Small intestine (tissue), 16 donors: ENCODE measurements at places on chromosomes 4 and X.

DNA sequence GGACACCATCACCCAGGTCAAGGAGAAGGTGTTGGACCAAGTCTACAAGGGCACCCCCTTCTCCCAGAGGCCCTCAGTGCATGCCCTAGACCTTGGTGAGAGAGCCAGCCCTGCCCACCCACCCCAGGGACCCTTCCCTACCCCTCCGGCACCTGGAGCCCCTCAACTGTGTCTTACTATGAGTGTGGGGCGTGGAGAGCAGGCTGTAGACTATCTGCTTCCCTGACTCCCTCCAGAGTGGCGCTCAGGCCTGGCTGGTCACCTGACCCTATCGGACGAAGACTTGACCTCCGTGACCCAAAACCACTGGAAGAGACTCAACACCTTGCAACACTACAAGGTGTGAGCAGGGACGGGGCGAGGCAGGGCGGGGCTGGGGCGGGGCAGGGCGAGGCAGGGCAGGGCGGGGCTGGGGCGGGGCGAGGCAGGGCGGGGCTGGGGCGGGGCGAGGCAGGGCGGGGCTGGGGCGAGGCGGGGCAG is 4.7 kb upstream of the SRPK3 start:
- no peak overlapping the region for H3K27ac ChIP-seq
- DNase-seq: no peak
- H3K4me1 ChIP-seq: no peaks in the 10 kb centered on the region
- no peaks in the 10 kb centered on the region for H3K36me3 ChIP-seq
- no peaks in the 10 kb centered on the region for H3K27me3 ChIP-seq

DNA sequence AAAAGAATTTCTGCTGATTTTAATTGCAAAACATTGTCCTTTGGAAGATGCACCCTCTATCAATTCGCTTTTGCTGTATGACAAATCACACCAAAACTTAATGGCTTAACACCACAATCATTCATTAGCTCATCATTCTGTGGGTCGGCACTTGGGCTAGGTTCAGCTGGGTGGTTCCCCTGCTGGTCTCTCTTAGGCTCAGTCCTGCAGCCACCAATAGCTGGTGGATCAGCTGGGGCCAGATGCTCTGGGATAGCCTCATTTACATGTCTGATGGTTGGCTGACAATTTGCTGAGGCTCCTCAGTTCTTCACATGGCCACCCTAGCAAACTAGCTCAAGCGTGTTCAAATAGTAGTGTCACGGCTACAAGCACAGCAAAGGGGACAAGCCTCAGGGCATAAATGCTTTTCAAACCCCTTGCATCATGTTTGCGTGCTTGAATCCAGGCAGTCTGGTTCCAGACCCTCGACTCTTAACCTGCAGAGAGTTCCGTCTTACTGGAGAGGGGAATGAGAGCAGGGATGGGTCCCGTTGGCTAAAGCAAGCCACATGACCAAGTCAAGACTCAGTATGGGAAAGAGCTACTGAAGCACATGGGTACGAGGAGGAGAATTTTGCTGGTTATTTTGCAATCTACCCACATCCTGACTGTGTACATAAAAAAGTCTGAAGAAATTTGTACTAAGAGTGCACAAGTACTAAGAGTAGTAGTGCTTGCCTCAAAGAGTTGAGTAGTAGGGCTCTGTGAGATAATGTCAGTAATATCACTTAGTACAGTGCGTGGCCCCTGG is 7.5 kb upstream of the ACSL1 start:
- no peak for DNase-seq
- H3K27me3 ChIP-seq: no peaks in the 10 kb centered on the region
- H3K27ac ChIP-seq: no peak overlapping the region

- no peak for DNase-seq
- H3K4me3 ChIP-seq: no peak overlapping the region
- no peak overlapping the region for H3K27ac ChIP-seq
- H3K4me1 ChIP-seq: no peaks in the 10 kb centered on the region
- H3K27me3 ChIP-seq: no peaks in the 10 kb centered on the region
Observed at GRCh38 chr4:2834001-2834921, 9.4 kb upstream of the ADD1 start.

DNA sequence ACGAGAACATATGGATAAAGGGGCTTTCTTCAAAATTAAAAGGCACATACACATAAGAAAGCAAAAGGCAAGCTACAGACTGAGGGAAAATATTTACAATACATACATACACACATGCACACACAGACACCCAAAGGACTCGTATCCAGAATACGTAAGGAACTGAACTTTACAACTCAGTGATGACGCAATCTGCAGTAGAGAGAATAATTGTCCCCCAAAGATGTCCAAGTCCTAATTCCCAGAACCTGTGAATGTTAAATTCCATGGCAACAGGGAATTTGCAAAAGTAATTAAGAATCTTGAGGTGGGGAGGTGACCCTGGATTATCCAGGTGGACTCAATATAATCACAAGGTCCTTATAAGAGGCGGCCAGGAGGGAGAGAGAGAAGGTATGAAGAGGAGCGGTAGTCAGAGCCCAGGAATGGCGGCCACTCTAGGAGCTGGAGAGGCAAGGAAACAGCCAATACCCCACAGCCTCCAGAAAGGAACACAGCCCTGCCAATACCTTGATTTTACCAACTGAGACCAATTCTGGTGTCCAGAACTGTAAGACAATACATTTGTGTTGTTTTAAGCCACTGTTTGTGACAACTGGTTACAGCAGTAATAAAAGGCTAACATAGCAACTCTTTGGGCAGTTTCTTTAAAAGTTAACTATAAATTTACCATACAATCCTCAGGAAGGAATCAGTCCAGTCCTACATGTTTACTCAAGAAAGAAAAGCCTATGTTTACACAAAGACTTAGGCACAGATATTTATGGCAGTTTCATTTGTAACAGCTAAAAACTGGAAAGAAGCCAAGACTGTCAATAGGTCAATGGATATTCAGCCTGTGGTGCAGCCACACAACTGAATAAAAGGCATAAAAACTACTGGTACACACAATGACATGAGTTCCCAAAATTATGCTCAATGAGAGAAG is 27.3 kb upstream of the STS start:
- DNase-seq: peak; percentile 69
- no peaks in the 10 kb centered on the region for H3K36me3 ChIP-seq
- H3K27ac ChIP-seq: peak overlapping the region; percentile 37

DNA sequence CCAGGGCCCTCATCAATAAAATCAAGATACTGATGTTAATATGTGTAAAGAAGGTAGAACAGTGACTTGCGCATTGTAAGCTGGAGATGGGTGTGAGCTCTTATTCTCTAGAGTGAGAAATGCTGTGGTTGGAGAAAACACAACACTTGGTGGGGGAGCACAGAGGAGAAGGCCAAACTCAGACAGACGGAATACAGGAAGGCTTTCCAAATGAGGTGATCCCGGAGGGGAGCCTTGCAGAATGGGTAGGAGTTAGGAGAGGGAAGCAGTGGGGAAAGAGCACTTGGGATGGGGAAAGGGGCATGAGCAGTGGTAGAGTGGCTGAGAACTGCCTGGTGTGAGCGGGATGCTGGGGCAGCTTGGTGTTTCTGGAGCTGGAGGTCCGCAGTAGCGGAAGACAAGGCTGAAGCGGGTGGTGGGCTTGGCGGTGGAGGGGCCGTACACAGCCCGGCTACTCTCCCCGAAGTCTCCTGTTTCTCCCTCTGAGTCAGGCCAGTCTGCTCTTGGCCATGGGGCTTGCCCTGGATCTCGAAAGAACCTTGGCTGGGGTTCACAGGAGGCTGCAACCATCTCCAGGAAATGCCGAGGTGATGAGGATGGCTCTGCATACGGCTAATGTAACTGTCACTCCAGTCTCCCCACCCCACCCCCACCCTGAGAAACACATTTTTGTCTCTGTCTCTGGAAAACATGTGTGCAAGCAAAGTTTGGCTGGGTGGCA is 11.3 kb upstream of the PLAC1 start:
- no peaks in the 10 kb centered on the region for H3K36me3 ChIP-seq
- no peak for DNase-seq
- no peaks in the 10 kb centered on the region for H3K27me3 ChIP-seq
- H3K27ac ChIP-seq: no peak overlapping the region

- H3K4me3 ChIP-seq: no peak overlapping the region
- DNase-seq: peak; percentile 30
- H3K4me1 ChIP-seq: no peaks in the 10 kb centered on the region
- H3K36me3 ChIP-seq: no peaks in the 10 kb centered on the region
- H3K27ac ChIP-seq: no peak overlapping the region
Observed at GRCh38 chr4:149961876-149962597, 116.2 kb upstream of the DCLK2 start.

DNA sequence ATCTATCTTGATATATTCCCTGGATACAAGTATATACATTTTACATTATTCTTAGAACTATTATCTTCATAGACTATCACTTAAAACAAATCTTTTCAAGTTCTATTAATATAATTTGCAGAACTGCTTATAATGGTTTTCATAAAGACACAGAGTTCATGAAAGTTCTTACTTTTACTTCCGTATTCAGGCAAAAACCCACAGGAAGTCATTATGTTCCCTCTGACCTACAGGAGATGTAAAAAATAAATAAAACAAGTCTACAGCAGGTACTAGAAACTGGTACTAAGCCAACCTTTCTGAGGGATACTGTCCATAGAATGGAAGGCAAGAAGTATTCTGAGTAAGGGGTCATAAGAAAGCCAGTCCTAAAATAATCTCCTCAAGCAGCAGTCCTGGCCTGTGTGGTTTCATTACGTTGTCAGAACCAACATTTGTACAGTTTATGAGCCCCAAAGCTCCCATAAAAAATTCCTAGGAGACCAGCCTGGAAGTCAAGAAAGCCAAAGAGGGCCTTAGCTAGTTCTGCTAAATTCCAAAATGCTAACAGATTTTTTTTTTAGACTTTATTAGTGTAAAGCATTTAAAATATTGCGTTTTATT is 68.6 kb downstream of the CAMK2D start:
- DNase-seq: peak; percentile 25
- H3K4me3 ChIP-seq: no peak overlapping the region
- no peaks in the 10 kb centered on the region for H3K4me1 ChIP-seq
- peaks cover 3% of the 10 kb centered on the region for H3K36me3 ChIP-seq
- H3K27ac ChIP-seq: no peak overlapping the region

DNA sequence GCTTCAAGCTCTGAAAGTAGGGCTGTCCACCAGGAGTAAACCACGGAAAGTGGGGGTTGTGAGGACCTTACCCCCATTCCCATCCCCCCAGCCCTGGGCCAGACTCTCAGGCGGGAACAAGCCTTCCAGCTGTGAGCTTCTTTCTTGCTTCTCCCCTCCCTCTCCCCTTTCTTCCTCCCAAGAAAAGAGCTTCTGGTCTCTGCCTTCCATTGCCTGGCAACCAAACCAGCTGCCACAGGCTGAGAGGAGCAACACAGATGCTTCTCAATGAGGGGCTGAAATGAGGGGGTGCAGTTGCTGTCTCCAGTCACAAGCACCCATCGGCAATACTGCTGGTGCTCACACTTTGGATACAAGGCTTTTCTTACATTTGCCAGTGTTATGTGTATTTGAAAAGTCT is 72.5 kb downstream of the SLC16A2 start:
- H3K4me1 ChIP-seq: no peaks in the 10 kb centered on the region
- no peak for DNase-seq
- H3K4me3 ChIP-seq: no peak overlapping the region
- H3K27me3 ChIP-seq: no peaks in the 10 kb centered on the region
- H3K36me3 ChIP-seq: no peaks in the 10 kb centered on the region
- H3K27ac ChIP-seq: no peak overlapping the region

GRCh38 chr4:114265342-114265741 is 285.9 kb upstream of the ARSJ start:
- no peaks in the 10 kb centered on the region for H3K27me3 ChIP-seq
- no peak for DNase-seq
- no peak overlapping the region for H3K27ac ChIP-seq

DNA sequence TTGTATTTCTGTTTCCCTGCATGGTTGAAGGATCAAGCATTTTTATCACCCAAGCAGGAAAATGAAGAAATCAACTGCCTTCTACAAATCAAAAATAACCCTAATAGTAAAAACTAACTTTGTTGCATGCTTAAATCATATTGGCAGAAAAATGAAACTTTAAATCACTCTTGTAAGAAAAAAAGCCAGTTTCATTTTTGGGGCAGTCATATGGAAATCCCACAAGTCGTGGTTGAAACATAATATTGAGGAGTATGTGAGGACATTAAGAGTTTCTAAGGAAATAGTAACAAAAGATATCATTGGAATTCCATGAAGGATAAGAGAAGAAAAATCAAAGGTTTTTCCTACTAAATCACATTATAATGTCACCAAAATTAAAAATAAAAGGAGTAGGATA is 8.4 kb downstream of the TEC start:
- no peak for DNase-seq
- no peaks in the 10 kb centered on the region for H3K4me1 ChIP-seq
- H3K27me3 ChIP-seq: no peaks in the 10 kb centered on the region
- no peak overlapping the region for H3K4me3 ChIP-seq
- H3K27ac ChIP-seq: no peak overlapping the region
- H3K36me3 ChIP-seq: no peaks in the 10 kb centered on the region

DNA sequence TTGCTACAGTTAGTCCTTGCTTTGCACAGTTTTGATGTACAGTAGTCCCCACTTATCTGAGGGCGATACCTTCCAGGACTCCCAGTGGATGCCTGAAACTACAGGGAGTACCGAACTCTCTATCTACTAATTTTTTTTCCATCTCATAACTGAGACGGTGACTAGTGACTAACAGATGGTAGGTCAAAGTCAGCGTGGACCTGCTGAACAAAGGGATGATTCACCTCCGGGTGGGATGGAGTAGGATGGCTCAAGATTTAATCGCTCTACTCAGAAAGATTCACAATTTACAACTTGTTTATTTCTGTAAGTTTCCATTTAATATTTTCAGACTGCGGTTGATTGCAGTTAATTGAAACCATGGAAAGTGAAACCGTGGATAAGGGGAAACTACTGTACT is 655.8 kb downstream of the ZNF674 start:
- H3K4me3 ChIP-seq: no peak overlapping the region
- DNase-seq: no peak
- no peaks in the 10 kb centered on the region for H3K4me1 ChIP-seq
- H3K27ac ChIP-seq: no peak overlapping the region

DNA sequence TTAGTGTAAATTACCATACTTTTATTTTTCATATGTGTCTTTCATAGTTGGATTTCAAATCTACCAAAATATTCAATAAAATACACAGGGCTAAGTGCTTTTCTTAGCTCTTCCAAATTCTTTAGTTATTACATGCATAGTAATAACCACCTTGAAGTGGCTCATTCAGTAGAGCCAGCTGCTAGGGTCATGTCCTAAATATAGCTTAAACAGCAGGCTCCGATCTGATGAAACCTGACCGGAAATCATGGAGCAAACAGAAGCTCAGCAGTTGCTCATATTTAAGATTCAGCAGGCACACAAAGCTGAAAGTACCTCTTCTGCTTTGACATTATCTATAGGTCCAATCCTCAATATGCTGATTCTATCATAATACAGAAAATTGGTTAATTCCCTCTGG is 1470.4 kb downstream of the ADGRL3 start:
- no peaks in the 10 kb centered on the region for H3K27me3 ChIP-seq
- H3K4me1 ChIP-seq: no peaks in the 10 kb centered on the region
- H3K4me3 ChIP-seq: no peak overlapping the region
- no peaks in the 10 kb centered on the region for H3K36me3 ChIP-seq
- no peak overlapping the region for H3K27ac ChIP-seq

DNA sequence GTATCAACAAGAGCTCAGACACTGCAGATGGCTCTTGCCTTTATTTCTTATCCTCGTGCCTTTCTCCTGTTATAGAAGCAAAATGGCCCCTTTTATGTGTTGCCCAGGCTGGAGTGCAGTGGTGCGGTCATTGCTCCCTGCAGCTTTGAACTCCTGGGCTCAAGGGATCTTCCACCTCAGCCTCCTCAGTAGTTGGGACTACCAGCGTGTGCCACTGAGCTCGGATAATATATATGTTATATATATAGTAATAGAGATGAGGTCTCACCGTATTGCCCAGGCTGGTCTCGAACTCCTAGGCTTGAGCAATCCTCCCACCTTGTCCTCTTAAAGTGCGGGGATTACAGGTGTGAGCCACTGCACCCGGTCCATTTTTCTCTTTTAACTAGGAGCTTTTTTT is 79.7 kb downstream of the TMEM131L start:
- no peak for DNase-seq
- H3K4me3 ChIP-seq: no peak overlapping the region
- no peaks in the 10 kb centered on the region for H3K4me1 ChIP-seq
